ENCODE measurements at places on chromosomes 12 and 14. TPM values are rescaled to one million over a fixed set of nuclear protein-coding genes. Genes with fewer than 3 reads are reported as not detected.

Gene ESYT1
- 57.4 TPM for total RNA-seq

Gene DBX2
- not detected for total RNA-seq

Gene CPNE6
- total RNA-seq: not detected

Gene AVPR1A
- total RNA-seq: 1.1 TPM

Gene PRIMA1
- 0.40 TPM for total RNA-seq

Gene CRACR2A
- 10.2 TPM for total RNA-seq

All from lung (tissue), 17 donors.